ENCODE measurements at places on chromosomes 3 and 15. TPM values are rescaled to one million over a fixed set of nuclear protein-coding genes. Genes with fewer than 3 reads are reported as not detected.

- H3K27me3 ChIP-seq = no peaks in the 10 kb centered on the region
- no peaks in the 10 kb centered on the region for H3K36me3 ChIP-seq
- no peak overlapping the region for H3K4me3 ChIP-seq
- H3K4me1 ChIP-seq = no peaks in the 10 kb centered on the region
- DNase-seq = no peak
Observed at GRCh38 chr3:55143336-55143735, 215.5 kb upstream of the LRTM1 start.

- H3K4me1 ChIP-seq = peaks cover 63% of the 10 kb centered on the region
- H3K27ac ChIP-seq = no peak overlapping the region
- H3K36me3 ChIP-seq = peaks cover under 1% of the 10 kb centered on the region
- H3K27me3 ChIP-seq = no peaks in the 10 kb centered on the region
- H3K4me3 ChIP-seq = no peak overlapping the region
Observed at GRCh38 chr3:171330938-171331337, 129.3 kb downstream of the TNIK start.

GRCh38 chr3:81965696-81966095 lies 204.3 kb upstream of the GBE1 start:
- no peak overlapping the region for H3K4me3 ChIP-seq
- no peaks in the 10 kb centered on the region for H3K27me3 ChIP-seq
- H3K27ac ChIP-seq = no peak overlapping the region
- DNase-seq = no peak
- no peaks in the 10 kb centered on the region for H3K36me3 ChIP-seq

DNA sequence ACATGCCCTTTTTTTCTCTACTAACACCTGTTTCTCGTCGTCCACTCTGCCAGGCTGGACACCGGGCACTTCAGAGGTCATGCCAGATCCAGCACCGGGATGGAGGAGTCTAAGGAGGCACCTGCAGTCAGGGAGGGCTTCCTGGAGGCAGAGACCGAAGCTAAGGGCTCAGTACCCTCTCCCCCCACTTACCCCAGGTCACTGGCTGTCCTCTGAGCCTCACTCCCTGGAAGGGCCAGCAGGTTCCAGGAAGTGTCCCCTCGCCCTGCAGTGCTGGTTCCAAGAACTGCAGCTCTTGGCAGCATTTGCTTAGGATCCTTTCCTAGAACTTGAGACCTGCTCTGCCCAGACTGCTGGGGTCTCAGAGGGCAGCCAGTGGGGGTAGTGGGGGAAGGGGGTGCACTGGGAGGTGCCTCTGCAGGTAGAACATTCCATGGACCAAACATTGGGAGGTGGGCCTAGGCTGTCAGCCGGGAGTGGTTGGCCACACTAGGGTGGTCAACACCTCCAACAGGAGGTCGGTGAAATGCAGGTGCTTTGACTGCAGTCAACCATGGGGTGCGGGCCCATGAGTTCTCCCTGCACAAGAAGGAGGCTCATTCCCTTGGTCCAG lies 11.3 kb downstream of the CISH start:
- H3K4me1 ChIP-seq = peaks cover 81% of the 10 kb centered on the region
- peak overlapping the region; percentile 100 for H3K27ac ChIP-seq

DNA sequence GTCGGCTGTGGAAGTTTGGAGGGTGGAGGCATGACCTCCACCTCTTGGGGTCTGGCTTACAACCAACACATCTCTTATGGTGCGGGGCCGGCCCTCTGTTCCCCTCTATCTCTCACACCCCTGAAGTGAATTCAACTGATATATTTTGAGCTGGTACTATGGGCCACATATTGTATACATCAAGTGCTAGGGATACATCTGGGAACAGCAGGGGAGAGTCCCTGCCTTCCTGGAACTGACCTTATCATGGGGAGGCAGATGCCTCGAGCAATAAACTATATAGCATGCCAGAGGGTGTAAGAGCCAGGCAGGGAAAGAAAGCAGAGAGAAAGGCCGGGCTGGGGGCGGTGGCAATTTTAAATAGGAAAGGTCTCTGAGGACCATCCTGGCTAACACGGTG lies 60.4 kb upstream of the TRPM1 start:
- H3K4me1 ChIP-seq = no peaks in the 10 kb centered on the region
- DNase-seq = no peak
- H3K36me3 ChIP-seq = no peaks in the 10 kb centered on the region
- H3K27ac ChIP-seq = no peak overlapping the region
- no peak overlapping the region for H3K4me3 ChIP-seq

The AGBL1 gene
- 0.05 TPM for total RNA-seq

The CCR9 gene
- total RNA-seq = not detected

Data from activated CD4-positive, alpha-beta T cell treated with anti-CD3 and anti-CD28 coated beads for 36 hours (primary cell).